Mucosa of descending colon (tissue), 3 donors: ENCODE measurements at places on chromosomes 5 and 9.

DNA sequence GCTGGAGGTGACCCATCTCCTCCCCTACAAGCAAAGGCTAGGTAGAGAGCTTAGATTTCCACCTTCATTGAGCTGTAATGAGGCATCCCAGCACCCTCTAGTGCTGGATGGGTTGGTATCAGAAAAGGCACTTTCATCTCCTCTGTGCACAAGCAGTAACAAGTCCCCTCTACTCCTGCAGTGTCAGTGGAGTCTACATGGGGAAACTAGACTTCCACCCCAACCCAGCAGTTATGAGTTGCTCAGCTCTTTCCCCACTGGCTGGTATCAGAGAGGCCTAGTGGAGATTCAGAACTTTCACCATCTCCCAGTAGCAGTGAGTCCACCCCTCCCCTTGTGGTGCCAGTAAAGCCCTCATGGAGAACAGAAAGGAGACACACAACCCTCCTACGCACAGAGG lies 17.9 kb downstream of the FCN1 start:
- no peak for DNase-seq

- DNase-seq, result no peak
These were observed 17.9 kb downstream of the CXCL14 start for GRCh38 chr5:135560858-135561257.

GRCh38 chr9:124735121-124735520 lies 36.0 kb downstream of the NR6A1 start:
- no peak for DNase-seq

GRCh38 chr5:2047341-2047927 lies 164.7 kb upstream of the IRX4 start:
- no peak for DNase-seq

GRCh38 chr5:61637566-61637965 lies 305.5 kb downstream of the ZSWIM6 start:
- no peak for DNase-seq

DNA sequence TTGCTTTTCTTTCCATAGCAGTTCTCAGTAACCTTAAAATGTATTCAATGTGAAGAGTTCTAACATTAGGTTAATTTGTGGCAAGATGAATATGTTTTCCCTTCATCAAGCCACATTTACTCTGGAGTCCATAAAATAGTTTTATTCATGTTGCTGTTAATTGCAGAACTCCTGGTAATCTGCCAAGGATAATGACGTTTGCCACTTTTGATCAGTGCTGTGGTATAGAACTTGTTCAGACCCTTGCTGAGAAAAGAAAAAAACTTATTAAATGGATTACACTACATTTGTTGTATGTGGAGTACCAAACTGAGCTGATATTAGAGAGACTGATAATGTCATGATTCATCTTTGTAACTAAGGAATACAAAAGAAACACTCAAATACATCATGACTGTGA lies 212.4 kb upstream of the DMAC1 start:
- no peak for DNase-seq

DNA sequence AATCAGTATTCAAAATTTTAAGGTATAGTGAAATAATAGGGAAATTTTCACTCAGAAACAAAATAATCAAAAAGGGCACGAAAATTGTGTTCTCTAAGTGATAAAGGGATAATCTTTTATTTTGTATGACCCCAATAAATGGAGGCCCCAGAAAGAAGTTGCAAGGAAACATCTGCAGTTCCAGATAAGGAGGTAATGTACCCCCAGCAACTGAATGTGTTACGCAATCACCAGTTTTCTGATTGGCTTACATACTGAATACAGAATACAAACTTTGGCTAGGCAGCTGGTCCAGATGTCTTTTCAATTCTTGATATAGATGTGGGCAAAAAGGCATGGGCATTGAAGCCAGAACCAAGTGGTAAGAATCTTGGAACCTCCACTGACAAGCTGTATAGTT lies 1.7 kb upstream of the TOPORS start:
- no peak for DNase-seq

- DNase-seq, result no peak
These were observed 583.4 kb upstream of the DMAC1 start for GRCh38 chr9:8382777-8383527.

DNA sequence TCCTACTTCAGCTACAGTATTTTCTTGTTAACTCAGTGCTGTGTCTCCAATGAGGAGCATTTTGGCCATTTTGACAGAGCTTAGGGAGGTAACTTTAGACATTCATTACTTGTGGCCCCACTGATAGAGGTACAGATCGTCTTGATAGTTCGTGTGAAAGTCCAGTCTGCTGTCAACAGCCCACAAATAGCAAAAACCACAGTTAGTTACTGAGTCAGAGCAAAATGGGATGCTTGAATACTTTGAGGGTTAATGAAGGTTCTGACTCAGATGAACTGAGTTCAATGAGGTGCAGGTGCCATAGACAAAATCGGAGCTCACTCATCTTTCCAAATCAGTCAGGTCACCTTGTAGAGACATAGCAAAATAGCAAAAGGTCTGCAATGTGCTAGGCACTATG lies 163.1 kb upstream of the TLE4 start:
- DNase-seq, result no peak

GRCh38 chr9:7173139-7173538 lies 415.4 kb downstream of the KDM4C start:
- no peak for DNase-seq
